ENCODE measurements at places on chromosomes 1 and 21. TPM values are rescaled to one million over a fixed set of nuclear protein-coding genes. Genes with fewer than 3 reads are reported as not detected.

DNA sequence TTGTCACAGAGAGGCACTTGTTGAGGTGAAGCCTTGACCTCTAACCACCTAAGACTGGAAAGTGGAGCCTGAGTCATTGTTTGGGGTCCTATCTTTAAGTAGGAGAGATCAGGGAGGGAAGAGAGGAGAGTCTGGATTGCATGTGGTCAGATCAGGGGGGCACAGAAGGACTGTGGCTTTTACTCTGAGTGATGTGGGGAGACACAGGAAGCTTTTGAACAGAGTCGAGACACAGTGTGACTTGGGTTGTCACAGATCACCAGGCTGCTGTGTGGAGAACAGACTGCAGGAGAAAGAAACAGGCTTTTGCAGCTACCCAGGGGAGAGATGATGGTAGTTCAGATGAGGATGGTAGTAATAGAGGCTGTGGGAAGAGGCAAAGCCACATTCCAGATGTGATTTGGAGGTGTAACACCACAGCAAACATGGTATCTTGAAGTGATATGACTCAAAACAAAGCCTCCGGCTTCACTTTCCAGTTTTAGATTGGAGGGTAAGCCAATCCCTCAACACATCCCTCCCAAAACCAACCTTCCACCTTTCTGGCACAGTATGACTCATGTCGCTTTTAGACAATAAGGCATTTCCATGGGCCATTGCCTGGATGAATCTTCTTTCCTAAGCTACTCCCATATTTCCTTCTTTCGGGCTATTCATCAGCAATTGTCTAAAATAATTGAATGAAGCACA lies 125.8 kb upstream of the SLC44A3 start:
- no peak for DNase-seq

The PTPN22 gene
- total RNA-seq: 0.11 TPM

The DPT gene
- 0.11 TPM for total RNA-seq

The TNFSF4 gene
- 0.48 TPM for total RNA-seq

- DNase-seq: no peak
Observed at GRCh38 chr1:48596046-48596445, 124.0 kb upstream of the SPATA6 start.

The ARHGEF16 gene
- 15.5 TPM for total RNA-seq

- DNase-seq: no peak
Observed at GRCh38 chr1:42340093-42340492, 5.1 kb upstream of the FOXJ3 start.

GRCh38 chr21:27561116-27561515 lies 594.2 kb upstream of the ADAMTS5 start:
- no peak for DNase-seq

The RNU1-3 gene
- 1,267 TPM for total RNA-seq

The BATF3 gene
- total RNA-seq: 6.1 TPM

The SOD1 gene
- 181 TPM for total RNA-seq

DNA sequence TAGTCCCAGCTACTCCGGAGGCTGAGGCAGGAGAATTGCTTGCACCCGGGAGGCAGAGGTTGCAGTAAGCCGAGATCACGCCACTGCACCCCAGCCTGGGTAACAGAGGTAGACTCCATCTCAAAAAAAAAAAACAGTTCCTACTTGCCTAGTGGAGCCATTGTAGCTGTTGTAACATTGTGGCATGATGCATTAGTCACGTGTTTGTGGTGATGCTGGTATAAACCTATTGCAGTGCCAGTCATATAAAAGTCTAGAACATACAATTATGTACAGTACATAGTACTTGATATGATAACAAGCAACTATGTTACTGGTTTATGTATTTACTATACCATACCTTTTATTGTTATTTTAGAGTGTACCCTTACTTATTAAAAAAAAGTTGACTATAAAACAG lies 16.2 kb downstream of the KYAT3 start:
- DNase-seq: no peak

DNA sequence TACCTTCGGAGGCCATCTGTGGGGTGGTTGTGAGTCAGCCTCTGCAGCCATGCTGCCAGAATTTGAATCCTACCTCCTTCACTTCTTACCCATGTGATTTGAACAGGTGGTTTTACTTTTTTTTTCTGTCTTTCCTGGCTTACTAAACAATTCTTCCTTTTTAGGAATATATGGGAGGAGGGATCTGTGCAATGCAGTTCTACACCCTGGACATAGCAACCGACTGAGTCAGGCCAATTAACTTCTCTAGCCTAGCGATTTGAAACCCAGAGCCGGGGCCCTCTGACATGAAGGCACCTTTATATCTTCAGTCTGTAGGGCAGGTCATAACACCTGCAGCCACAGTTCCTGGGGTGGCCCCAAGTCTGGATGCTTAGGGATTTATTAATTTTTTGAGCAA lies 83.6 kb downstream of the ST6GALNAC3 start:
- DNase-seq: no peak

DNA sequence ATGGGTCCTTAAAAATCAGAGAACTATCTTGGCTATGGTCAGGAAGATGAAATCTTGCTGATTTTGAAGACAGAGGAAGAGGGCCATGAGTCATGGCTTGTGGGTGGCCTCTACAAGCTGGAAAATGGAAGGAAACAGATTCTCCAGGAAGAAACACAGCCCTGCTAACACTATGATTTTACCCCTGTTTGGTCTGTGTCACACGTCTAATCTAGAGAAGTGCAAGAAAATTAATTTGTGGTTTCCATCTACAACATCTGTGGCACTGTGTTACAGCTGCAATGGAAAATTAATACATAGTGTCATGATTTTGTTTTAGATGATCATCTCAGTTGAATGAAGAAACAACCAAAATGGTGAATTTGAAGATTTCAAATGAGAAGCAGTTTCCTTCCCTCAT lies 288.7 kb upstream of the NRIP1 start:
- DNase-seq: no peak

All from WTC11 (cell line).